ENCODE measurements at places on chromosomes 13 and 19.
A peak's percentile ranks its signal among the peaks of the same experiment; 100 is the strongest.

- no peak for DNase-seq
Measured at GRCh38 chr19:48856921-48857320, 11.5 kb downstream of the PLEKHA4 start.

DNA sequence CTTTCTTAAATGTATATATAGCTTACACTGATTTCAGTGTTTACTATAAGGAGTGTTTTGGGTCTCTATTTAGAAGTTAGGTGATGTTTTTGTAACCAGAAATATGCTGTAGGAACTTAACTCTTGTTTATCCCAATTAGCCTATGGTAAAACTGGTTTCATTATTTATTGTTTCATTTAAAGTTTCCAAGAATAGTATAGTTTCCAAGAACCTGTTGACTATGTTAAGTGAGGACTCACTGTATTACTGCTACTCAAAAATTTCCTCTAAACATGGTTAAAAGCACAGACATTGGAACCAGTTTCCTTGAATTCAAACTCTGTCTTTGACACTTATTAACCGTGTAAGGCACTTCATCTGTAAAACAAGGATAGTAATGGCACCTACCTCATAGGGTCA lies 187.4 kb downstream of the RGCC start:
- DNase-seq: no peak

DNA sequence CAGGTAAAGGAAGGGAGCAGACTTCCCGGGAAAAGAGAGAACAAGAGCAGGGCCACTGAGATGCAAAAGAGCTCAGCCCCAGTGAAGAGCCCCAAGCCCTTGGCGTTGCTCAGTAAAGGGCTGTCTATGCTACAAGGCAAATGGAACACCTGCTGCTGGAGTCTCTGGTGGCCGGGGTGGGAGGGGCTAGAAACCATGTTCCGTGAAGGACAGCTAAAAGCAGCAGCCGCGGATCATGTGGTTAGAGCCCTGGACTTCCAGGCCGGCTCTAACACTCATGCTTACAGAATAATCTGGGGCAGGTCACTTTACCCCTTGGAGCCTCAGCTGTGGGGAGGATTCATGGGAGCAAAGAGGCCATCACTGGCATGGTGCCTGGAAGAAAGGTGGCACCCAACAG lies 17.8 kb downstream of the POU2F2 start:
- no peak for DNase-seq

DNA sequence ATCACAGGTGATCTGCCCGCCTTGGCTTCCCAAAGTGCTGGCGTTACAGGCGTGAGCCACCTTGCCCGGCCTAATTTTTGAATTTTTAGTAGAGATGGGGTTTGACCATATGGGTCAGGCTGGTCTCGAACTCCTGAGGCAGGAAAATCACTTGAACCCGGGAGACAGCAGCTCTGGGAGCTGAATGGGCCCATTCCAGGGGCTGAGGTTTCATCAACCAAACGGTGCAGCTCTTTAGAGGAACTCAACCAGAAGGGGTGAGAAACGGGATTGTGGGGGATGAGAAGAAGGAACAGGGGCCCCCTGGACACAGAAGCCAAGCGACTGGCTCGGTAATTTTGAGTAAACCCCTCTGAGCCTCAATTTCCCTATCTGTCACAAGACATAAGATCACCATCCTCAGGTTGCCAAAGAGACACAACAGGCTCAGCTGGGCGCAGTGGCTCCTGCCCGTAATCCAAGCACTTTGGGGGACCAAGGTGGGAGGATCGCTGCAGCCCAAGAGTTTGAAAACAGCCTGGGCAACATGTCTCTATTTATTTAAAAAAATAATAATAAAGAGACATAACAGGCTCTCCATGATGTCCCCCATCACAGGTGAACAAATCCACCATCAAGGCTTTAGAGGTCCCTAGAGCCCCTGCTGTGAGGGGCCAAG lies 562 bp downstream of the IQCN start:
- no peak for DNase-seq

- DNase-seq: no peak
Measured at GRCh38 chr19:58204566-58204965, 21.7 kb downstream of the ZNF274 start.

DNA sequence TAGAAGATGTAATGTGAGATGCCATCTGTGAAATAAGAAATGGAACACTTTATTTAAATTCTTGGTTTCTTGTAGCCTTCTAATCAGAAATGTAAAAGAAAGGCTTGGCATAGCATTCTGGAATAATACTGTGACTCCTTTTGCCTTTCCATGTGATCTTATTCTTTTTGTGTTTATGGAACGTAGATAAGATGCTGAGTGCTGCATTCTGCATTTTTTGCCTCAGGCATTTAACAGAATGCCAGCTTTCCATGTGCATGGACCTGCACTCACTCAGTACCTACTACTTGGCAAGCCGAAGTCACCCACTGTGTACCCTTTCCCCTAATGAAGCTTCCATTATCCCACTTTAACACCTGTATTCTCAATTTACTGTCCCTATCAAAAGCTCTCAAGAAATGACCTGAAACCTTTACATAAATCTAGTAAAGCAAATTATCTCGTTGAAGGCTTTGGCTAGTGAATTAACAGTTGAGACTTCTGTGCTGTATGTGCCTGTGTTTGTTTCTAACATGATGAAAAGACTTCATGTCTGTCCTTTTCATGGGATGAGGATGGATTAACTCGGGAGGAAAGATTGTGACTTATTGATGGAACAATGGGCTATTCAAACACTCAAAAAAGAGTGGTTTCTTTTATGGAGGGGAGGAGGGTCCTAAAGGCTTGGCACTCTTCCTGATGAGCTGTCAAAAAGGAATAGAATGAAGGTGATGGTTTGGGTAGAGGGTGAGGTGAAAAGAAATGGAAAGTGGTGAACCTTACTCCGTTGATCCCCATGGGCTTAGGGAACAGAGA lies 44.7 kb upstream of the FRY start:
- DNase-seq: no peak

GRCh38 chr19:52786078-52786463 lies 520 bp downstream of the ZNF600 start:
- DNase-seq: peak; percentile 11

GRCh38 chr19:50190439-50190891 lies 13.0 kb upstream of the MYH14 start:
- no peak for DNase-seq

- no peak for DNase-seq
Measured at GRCh38 chr13:59409634-59410200, 754.0 kb downstream of the DIAPH3 start.

- no peak for DNase-seq
Measured at GRCh38 chr13:46662690-46663089, 109.7 kb downstream of the LRCH1 start.

DNA sequence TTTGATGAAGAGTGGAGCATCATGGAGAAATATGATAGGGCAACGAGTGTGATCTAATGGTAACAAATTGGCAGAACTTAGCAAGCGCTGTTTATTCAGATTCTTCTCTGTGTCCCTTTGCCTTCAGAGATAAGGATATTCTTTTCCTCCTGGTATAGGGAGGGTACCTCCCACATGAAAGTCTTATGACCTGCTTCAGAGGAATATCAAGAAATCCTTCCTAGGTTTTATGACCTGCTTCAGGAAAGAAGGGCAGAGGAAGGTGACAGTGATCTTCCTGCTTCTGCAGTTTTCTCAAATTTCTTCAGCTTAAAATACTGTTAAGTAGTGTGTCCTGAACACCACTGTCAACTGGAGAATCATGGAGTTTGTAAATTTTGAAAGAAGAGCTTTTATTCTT lies 144.3 kb downstream of the DNAJC15 start:
- no peak for DNase-seq

DNA sequence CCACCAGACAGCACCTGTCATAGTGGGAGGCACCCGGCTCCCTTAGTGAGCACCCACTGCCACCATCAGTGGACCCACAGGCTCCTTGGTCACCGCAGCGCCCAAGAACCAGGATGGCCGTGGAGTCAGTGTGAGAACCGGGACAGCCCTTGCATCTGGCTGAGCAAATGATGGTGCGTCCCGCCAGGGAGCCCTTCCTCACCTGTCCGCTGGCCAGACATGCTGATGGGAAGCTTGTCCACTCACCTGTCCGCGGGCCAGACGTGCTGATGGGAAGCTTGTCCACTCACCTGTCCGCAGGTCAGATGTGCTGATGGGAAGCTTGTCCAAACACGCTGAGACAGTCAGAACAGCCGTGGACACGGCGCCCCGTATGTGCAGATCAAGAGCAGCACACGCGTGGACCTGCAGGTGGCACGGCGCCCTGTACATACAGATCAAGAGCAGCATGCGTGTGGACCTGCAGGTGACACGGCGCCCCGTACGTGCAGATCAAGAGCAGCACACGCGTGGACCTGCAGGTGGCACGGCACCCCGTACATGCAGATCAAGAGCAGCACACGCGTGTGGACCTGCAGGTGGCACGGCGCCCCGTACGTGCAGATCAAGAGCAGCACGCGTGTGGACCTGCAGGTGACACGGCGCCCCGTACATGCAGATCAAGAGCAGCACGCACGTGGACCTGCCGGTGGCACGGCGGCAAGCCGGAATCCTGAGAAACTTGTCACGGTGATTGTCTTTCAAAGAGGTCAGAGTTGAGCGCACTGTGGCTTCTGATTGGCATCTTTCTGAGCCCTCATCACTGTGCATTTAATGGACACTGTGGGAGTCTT lies 40.7 kb upstream of the DCUN1D2 start:
- DNase-seq: no peak

DNA sequence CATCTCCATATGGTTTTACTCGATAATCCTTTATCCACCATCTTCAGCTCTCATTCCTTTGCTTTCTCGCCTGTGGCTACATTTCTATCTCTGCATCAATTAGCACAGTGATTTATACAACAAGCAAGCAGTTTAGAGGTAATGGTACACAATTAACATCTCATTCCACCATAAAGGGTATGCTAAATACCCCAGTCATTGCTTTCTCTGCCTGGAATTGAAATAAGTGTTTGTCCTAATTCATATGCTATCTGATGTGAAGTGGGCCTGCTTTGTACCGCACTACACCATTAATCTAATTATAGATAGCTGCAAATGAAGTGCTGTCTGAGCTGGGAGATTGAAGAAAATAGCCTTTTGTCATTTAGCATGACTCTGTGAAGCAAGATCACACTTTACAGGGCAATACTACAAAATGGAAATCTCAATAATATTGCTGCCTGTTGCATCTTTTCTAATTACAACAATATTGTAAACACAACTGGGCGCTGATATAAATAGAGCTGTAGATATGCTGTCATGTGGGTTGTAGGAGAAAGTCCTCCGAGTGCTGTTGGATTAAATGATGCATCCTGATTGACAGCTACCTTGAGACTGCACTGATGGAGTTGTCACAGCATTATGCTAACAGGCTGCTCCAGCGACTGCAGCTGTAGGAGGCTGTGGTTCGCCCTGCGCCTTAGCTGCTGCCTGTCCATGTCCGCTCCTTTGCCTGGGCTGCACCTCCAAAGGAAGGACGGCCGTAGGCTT lies 78.2 kb downstream of the GGACT start:
- no peak for DNase-seq

GRCh38 chr13:45954836-45955800 lies 97.4 kb downstream of the ZC3H13 start:
- DNase-seq: no peak

DNA sequence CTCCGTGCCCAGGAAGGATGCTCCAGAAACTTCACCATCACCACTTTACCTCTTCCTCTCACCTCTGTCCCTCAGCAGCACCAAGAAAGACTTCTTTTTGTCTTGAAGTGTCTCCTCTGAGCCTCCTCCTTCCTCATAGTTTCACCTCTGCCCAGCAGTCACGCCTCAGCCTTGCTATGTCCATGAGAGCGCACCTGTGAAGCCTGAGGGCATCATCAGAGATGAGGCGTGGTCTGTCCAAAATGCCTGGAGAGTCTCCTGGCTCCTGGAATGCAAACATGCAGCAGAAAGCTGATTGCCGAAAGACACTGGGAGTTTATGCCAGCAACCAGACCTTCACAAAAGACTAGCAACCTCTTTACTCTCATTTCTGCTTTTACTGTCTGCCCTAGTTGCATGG lies 336.6 kb downstream of the TEX29 start:
- DNase-seq: no peak

- DNase-seq: no peak
Measured at GRCh38 chr19:4692251-4693077, 22.3 kb upstream of the MYDGF start.

GRCh38 chr19:29415507-29415906 lies 110.3 kb upstream of the VSTM2B start:
- no peak for DNase-seq

GRCh38 chr13:59879281-59879680 lies 284.4 kb downstream of the DIAPH3 start:
- DNase-seq: no peak

- no peak for DNase-seq
Measured at GRCh38 chr13:20049558-20050473, 91.3 kb downstream of the ZMYM2 start.

Data from kidney glomerular epithelial cell (primary cell).